ENCODE measurements at places on chromosomes 11 and 22. TPM values are rescaled to one million over a fixed set of nuclear protein-coding genes. Genes with fewer than 3 reads are reported as not detected.

The PANX3 gene
- not detected for total RNA-seq

The OR5B21 gene
- total RNA-seq, result not detected

The PTH gene
- not detected for total RNA-seq

The SERPIND1 gene
- total RNA-seq, result under 0.01 TPM

The DSCAML1 gene
- total RNA-seq, result not detected

The OR52N4 gene
- total RNA-seq, result not detected

The HBG2 gene
- total RNA-seq, result not detected

The FAM83F gene
- not detected for total RNA-seq

All from epithelial cell of umbilical artery (primary cell).